ENCODE measurements at places on chromosomes 3 and 15.
A peak's percentile ranks its signal among the peaks of the same experiment; 100 is the strongest.

GRCh38 chr3:158213461-158213860 lies 103.6 kb downstream of the RSRC1 start:
- no peak for DNase-seq

DNA sequence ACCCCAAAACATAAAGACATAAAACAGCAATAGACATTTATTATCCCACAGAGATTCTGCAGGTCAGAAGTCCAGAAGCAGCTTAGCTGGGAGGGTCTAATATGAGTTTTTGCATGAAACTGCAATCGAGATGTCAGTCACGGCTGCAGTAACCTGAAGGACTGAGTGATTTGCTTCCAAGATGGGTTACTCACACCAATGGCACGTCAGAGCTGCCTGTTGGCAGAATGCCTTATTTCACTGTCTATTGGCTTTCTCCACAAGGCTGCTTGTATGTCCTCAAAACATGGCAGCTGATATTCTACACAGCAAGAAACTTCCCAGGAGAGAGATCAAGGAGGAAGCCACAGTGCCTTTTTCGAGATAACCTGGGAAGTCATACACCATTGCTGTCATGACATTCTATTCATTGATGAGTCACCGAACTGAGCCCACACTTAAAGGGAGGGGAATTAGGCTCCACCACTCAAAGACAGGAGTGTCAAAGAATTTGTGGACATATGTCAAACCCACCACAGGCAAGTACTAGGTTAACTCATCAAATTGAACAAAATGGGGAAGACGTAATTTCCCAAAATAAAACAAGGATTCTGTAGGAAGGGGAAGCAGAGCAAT lies 122.2 kb downstream of the SYNPR start:
- no peak for DNase-seq

DNA sequence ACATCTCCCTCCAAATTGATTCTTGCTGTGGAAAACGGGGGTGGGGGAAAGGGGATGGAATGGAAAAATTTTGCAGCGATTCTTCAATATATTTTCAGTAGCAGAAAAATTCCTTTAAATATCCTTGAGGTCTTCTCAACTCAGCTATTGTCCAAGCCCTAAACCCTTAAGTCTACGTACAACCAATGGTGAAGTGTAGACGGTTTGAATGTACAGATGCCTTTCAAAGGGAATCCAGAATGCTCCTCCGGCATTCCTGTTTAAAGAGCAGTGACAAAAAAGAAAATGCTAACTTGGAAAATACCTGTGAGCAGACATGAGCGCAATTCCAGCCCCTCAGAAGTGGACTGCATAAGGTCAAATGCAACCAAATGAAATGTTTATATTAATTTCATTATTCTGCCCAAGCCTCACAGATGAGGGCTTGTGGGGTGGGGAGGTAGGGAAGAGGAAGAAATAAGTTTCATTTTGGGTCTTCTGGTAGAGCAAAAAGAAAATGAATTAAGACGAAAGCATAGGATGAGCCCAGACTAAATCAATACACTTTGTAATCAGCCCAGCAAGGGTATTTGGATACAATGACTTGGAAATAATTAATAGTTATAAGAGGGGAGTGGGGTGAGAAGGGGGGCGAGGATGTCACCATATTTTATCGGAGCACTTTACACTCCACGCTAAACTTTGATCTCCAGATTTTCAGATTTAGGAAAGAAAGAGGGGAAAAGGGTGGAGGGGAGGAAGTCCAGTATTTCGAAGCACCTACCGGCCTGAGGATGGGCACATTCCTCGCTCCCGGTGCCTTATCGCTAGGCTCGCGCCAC lies 2.7 kb downstream of the FOXP1 start:
- DNase-seq, result no peak

DNA sequence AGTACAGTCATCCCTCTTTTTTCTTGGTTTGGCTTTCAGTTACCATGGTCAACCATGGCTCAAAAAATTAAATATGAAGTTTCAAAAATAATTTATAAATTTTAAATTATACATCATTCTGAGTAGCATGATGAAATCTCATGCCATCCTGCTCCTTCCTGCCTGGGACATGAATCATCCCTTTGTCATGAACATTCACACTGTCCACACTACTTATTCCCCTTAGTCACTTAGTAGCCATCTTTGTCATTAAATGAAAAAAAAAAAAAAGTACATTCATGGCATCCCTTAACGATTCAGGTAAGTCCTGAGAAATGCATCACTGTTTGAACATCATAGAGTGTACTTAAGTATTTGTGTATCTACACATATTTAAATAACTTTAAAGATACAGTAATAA lies 1046.3 kb downstream of the ROBO2 start:
- no peak for DNase-seq

GRCh38 chr3:100702082-100702979 lies 7.0 kb upstream of the TFG start:
- DNase-seq, result no peak

- no peak for DNase-seq
Measured at GRCh38 chr15:66746231-66746605, 44.2 kb downstream of the SMAD6 start.

- DNase-seq, result no peak
Measured at GRCh38 chr3:184375747-184376461, 2.1 kb downstream of the THPO start.

- no peak for DNase-seq
Measured at GRCh38 chr3:11717301-11717700, 73.6 kb upstream of the VGLL4 start.

GRCh38 chr15:99385005-99385669 lies 133.9 kb downstream of the LRRC28 start:
- DNase-seq, result no peak

GRCh38 chr3:52056521-52056967 lies at the start of gene DUSP7:
DUSP7 (minus strand) TSS chr3:52056571; CDS start chr3:52056366, 205 bp downstream.
- DNase-seq, result peak; percentile 81

DNA sequence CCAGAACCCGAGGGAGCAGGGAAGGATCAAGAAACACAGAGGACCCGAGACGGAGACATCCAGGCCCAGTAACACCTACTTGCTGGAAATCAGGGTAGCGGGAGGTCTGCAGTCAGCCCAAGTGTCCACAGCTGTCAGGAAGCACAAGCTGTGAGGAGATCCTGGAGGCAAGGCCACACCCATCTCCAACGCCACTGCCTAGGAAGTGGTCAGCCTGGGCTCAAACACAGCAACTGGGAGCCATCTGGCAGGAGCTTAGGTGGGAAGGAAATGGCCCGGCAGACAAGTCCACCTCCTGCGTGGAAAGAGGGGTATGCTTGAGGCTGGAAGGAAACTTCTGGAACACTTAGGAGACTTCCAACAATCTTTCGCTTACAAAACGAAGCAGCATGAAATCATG lies 407.1 kb downstream of the VPS13C start:
- DNase-seq, result no peak

DNA sequence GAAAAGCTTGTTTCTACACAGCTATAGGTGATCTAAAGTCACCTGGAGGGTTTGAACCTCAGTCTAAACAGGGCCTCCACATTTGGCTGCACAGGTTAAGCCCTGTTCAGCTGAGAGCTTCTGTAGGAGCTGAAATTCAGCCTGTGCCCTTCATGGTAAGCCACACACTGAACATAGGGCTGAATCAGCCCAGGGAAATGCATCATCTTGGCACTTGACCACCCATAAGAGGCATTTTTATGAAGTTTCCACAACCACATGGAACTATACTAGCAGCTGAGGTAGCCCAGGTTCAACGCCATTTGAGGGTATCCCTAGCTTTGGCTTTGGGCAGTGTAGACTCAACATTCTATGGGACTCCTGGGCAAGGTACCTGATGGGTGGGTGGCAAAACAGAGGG lies 126.8 kb downstream of the FAM174B start:
- DNase-seq, result no peak

- DNase-seq, result no peak
Measured at GRCh38 chr15:38819387-38819950, 254.9 kb upstream of the RASGRP1 start.

DNA sequence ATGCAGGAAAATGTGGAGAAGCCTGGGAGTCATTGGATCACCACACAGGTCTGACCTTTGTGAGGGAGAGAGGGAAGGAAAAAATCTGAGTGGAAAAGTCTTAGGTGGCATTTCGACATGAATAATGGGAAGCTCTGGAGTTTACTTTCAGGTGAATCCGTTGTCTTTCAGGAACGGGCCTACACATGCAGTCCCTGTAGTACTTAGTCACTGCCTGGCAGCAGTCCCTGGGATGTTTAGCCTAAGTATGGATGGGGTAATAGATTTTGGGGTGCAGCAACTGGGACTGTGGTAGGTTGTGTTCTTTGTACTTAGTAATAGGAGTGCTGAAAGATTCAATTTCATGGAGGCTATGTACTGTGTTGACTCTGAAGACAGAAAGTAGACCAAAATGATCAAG lies 227.5 kb upstream of the EPHA3 start:
- DNase-seq, result no peak
